ENCODE measurements at places on chromosomes 13 and 19.

- no peak for DNase-seq
These were observed 95.0 kb downstream of the FOXO1 start for GRCh38 chr13:40571338-40571963.

- DNase-seq, result no peak
These were observed 4.5 kb downstream of the BICRA start for GRCh38 chr19:47613165-47614020.

DNA sequence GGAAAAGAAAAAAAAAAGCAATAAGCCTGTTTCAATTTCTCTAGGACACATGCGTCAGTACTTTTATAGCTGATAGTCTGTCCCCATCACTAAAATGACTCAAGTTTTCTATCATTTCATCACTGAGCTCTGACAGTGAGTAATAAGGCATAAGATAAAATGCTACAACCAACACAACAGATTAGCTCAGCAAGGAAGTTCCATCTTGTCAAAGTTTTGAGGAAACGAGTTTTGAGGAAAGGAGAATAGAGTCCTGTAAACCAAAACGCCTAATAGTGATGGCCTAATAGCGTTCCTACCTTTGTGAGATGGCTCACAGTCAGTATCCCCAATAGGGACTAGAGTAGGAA lies 145.1 kb downstream of the LACC1 start:
- DNase-seq, result no peak

DNA sequence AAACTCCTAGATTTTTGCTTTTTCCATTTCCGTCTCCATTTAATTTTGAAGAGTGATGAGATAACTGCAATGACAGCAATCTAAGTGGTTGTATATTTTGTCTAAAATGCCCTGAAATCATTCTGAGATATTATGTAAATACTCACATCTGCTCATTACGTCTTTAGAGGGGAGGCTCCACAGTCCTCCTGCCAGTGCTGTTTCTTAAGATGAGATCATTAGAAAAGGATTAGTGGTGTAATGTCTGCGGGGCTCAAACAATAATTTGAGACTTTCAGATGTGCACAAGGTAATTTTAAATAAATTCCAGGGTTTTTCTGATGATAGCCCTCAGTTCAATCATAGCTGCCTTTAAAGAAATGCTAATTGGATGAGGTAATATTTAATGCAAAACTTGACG lies 437.9 kb downstream of the FOXO1 start:
- DNase-seq, result no peak

DNA sequence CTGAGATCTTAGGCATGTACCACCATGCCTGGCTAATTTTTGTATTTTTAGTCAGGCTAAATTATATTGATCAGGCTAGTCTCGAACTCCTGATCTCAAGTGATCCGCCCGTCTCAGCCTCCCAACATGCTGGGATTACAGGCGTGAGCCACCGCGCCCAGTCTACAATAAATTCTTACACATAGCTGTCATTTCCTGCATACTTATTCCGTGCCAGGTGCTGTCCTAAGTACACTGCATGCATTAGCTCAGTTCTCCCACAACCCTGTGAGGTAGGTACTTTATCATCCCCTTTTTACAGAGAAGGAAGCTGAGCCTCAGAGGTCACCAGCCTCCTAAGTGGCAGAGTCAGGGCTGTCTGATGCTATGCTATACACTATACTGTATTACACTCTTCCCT lies 7.2 kb upstream of the RHPN2 start:
- DNase-seq, result no peak

DNA sequence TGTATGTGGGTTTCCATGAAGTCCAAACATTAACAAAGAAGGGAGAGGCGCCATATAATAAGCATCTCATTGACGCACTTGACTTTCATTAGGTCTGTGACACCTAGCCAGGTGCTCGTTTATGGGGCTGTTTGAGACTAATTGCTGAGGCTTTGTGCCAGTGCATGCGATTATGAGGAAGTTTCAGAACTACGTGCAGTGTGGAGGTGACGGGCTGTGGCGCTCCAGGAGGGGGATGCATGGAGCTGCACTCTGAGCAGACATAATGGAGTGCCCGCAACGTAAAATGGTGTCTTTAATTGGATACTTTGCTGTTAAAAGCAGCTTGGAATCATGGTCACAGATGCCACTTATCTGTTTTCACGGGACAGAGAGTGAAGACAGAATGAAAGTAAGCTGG lies 223.2 kb downstream of the FGF9 start:
- no peak for DNase-seq

- no peak for DNase-seq
These were observed 546.6 kb downstream of the DACH1 start for GRCh38 chr13:71320452-71320851.

GRCh38 chr13:28854657-28855056 lies 34.5 kb downstream of the MTUS2 start:
- no peak for DNase-seq

DNA sequence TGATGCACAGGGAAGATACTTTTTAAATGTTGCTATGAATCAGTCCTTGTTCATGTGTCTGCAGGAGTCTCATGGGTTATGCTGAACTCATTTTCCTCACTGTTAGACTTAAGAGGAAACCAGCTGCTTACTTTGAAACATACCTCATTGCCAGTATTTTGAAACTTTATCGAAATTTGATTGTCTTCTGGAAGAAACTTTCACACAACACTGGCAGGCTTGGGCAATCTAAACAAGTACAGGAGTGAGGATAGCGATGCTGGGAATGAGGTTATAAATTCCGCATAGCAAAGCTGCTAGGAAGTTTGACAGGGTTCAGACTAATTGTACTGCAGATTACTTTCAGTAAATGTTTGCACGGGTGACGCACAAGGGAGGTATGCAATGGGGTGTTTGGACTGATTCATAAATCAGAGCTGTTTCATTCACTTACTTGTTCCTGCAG lies 245.7 kb downstream of the DNAJC15 start:
- no peak for DNase-seq

GRCh38 chr19:19774354-19775033 lies 41.6 kb upstream of the ZNF14 start:
- DNase-seq, result no peak

GRCh38 chr13:90798381-90798780 lies 549.1 kb upstream of the MIR17HG start:
- DNase-seq, result no peak

GRCh38 chr19:5536337-5536894 lies 31.3 kb downstream of the TINCR start:
- DNase-seq, result no peak

DNA sequence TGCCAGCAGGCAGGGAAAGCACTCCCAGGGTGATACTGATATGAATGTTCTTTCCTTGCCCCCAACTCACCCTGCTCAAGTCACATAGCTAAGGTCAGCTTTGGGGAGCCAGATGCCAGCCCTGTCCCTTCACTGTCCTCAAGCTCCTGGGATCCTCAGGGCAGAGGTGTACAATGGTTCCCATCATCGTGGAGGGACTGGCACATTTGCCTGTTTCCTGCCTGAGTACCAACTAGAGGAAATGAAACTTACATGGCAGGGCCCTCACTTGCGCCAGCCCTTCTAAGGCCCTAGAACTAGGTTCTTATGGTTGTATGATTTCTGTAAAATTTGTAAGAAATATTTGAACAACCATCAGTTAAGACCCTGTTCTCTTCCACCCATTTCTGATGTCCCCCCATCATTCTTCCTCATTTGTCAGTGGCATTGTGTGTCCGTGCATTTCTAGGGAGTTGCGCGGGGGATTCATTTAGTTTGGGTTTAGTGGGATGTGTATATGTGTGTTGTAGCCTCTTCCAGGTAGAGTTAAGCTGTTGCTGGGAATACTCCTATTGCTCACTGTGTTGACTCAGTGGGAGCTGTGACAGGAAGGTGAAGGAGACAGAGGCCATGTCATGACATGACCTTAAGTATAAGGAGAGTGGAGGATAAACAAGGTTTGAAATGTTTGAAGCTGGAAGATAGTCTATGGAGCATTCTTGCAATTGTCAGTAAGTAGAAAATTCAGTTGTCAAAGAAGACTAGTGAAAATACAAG lies 41.3 kb upstream of the RCBTB2 start:
- peak; percentile 38 for DNase-seq

DNA sequence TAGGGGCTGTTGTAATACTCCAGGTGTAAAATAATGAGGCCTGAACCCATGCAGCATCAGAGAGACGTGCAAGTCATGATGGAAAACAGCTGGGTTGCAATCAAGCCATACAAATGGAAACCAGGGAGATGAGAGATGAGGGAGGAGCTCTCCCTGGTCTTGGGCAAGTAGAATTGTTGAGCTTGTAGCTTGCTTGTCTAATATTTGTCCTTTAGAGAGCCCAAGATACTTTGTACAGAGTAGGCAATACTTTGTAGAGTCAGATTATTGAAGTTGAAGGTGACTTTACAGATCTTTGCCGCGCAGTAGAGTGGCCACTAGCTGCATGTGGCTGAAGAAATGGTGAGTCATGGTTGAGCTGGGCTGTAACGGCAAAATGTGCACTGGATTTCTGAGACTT lies 8.3 kb downstream of the ATP8A2 start:
- DNase-seq, result no peak

- DNase-seq, result no peak
These were observed 37.8 kb upstream of the ONECUT3 start for GRCh38 chr19:1715540-1715939.

DNA sequence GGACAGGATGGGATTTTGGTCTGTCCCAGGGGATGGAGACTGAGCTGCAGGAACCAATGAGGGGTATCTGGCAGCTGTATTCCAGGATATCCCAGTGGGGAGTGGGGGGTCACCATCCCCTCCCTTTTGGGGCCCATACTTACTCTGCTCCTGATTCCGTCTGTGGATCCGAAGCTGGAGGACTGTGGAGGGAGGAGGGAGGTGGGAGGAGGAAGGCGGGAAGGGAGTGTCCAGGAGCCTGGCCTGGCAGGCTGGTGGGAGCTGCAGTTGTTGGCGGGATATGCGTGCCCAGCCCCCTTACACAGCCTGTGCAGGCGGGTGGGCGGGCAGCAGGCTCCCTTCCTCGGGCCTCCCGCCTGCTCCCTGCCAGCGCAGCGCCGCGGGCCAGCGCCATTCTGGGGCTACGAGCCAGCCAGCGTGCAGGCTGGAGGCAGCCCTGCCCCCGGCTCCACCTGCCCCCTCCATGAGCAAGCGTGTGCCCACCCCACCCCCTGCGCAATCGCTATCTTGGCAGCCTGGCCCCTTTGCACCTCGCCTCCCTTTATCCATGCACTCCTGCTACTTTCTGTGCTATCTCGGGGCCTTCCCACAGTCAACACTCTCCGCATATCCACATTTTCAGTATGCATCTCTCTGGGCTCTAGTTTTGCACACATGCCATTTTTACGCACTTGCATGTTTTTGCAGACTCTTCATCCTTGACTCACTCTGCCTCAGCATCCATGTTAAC lies 2.8 kb downstream of the MAMSTR start:
- no peak for DNase-seq

- DNase-seq, result no peak
These were observed 12.1 kb upstream of the ZNF492 start for GRCh38 chr19:22622020-22622419.

GRCh38 chr19:10321417-10321797 lies 5.6 kb upstream of the FDX2 start:
- no peak for DNase-seq

- DNase-seq, result no peak
These were observed 201.3 kb downstream of the TEX29 start for GRCh38 chr13:111521691-111522229.

DNA sequence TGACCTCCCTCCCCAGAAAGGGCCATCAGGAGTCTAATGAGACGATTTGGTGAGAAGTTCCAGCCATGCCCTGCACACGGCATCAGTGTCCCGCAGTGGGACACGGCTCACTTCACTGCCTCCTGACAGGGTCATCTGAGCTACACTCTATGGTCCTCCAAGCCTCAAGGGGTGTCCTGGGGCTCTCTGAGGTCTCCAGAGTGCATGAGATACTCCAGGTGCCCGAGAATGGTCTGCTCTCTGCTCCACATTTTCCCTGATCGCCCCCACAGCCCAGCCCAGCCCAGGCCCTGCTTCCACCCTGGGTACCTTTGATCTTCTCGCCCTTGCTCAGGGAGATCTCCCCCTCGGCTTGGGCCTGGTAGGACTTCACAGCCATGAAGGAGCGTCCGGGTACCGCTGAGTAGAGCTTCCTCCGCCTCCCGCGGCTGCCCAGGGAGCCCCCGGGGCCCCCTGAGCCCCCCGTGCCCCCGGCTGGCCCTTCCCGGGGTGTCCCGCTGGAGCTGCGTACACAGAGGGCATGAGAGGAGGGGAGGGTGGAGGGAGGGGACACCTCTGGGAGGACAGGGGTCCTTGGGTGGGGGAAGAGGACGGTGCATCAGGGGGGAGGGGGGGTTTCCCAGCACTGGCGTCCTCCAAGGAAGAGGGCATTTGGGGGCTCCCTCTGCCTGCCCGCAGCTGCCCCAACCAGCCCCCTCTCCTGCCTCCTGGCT lies 17.3 kb downstream of the SHANK1 start:
- DNase-seq, result no peak

DNA sequence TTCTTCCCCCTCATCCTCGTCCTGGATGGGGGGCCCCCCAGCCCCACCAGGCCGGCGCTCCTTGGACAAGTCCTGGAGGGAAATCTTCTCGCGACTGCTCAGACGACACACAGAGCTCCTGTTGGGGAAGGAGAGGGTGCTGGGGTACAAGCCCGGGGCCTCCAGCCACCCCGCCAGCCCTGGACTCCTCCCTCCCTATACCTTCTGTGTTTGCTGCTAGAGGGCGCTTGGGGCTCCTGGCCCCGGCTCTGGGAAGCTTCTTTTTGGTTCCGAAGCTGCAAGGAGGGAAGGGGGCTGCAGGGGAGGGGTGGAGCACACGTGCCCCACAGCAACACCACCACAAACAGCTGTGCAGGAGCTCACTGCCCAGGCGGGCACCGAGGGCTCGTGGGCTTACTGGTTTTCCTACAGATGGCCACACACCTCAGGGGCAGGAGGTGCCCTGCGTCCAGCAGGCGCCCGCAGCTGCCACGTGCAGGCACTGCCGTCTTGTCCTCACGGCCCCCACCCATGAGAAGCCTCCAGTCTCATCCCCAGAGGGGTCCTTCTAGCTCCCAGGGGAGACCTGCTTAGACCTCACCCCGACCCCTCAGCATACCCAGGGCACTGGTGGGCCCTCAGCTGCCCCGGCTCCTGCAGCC lies 20.5 kb downstream of the EPS8L1 start:
- no peak for DNase-seq

GRCh38 chr19:7870571-7871436 lies 3.4 kb downstream of the PRR36 start:
- peak; percentile 62 for DNase-seq

Data from B cell (primary cell).